NCI-H1417 treated with DMSO at 0.1 percent for 48 hours (cell line): ENCODE measurements at places on chromosomes 4 and X.

GRCh38 chrX:74579597-74580198, 34.7 kb downstream of the RLIM start:
- DNase-seq: no peak

DNA sequence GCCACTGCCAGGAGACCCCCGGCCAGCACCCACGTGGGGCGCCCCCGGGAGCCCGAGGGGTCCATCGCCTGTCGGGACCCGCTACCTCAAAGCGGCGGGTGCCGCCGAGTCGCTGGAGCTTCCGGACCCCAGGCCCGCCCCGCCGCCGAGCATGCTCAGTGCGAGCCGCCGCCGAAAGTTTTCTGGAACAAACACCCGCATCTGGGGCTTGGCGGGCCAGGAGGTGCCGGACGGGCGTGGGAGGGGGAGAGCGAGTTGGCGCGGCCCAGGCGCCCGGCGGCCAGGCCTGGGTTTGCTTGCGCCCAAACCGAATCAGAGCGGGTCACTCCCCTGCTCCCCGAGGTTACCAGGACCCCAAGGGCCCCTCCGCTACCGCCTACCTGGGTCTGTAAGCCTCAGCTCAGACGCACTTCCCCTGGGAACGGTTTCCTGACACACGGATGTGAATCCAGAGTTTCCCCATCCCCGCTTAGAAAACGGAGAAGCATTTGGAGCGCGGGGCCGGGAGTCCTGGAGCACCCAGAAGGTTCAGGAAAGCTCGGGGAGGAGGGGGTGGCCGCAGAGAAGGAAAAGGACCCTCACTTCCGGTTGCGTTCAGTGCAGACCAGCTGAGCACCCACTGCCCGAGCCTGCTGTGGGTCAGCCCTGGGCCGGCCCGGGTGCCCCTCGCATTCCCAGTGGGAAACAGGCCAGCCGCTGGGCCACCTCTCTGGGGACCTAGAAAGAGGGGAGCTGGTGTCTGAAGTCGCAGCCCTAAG, at the start of gene EVC2:
Gene EVC2, minus strand, starts transcription at position 111 of the 758 bp plus-strand sequence. Its CDS starts 46 bp downstream, at position 65.
- no peak for DNase-seq

- DNase-seq: no peak
These were observed 47.2 kb downstream of the GYG2 start for GRCh38 chrX:2875798-2876399.

DNA sequence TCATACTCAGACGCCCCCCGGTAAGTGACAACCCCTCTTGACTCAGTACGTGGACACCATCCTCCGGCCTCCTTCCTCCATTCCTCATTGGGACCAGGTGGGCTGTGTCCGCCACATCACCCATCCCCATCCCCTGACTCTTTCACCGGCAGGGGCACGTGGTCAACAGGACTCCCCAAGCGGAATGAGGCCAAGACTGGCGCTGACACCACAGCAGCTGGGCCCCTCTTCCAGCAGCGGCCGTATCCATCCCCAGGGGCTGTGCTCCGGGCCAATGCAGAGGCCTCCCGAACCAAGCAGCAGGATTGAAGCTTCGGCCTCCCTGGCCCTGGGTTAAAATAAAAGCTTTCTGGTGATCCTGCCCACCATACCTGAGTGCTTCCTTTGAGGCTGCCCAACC, 5.0 kb downstream of the PQBP1 start:
- no peak for DNase-seq

GRCh38 chr4:10704430-10704810, 19.9 kb upstream of the CLNK start:
- no peak for DNase-seq
